Kidney (tissue), 22 donors: ENCODE measurements at places on chromosomes 2 and 18. TPM values are rescaled to one million over a fixed set of nuclear protein-coding genes. Genes with fewer than 3 reads are reported as not detected.
A peak's percentile ranks its signal among the peaks of the same experiment; 100 is the strongest.

GRCh38 chr2:132518302-132518701, 101.7 kb downstream of the GPR39 start:
- no peak for DNase-seq

- no peak for DNase-seq
Measured at GRCh38 chr2:8544171-8544785, 137.6 kb upstream of the ID2 start.

- no peak for DNase-seq
Measured at GRCh38 chr18:46261799-46262198, 157.6 kb downstream of the HAUS1 start.

DNA sequence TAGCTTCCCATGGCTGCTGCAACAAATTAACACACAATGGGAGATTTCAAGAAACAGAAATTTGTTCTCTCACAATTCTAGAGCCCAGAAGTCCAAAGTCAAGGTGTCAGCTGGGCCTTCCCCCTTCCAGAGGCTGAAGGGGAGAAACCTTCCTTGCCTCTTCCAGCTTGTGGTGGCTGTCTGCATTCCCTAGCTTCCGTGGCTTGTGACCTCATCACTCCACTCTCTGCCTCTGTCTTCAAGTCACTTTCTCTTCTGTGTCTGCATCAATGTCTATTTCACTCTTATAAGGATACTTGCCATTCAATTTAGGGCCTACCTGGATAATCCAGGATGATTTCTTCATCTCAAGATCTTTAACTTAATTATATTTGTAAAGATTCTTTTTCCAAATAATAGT, 16.8 kb upstream of the SRBD1 start:
- DNase-seq: no peak

DNA sequence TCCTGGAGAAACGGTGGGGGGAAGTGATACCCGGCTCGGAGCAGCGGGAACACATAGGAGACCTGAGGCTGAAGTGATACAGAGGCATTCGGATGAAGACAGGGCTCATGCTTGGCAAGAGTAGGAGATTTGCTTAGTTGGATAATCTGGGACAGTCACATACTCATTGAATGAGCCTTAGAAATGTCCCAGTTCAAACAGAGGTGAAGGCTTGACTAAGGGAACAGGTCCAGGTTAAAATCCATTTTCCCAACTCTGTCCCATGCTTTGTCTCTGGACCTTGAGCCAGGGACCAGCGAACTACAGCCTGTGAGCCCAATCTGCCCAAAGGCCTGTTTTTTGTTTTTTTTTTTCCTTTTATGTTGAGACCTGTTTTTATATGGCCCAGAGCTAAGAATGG, 1.3 kb downstream of the UGT1A6 start:
- DNase-seq: no peak

DNA sequence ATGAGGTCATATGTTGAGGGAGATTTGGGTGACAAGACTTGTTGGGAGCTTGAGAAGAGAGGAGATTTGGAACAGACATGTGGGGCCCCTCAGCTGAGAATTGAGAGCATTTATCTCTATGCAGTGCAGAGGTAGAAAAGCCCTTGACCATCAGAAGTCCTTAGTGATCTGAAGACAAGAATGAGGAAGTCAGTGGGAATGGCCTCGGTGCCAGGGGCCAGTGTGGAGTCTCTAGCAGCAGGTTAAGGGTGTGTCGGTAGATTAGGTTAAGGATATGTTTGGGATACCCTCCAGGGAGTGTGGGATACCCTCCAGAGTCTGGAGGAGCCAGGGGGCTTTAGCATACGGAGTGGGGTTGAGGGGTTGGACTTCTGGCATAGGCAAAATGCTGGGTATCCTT, 41.6 kb downstream of the FBXO48 start:
- DNase-seq: no peak

DNA sequence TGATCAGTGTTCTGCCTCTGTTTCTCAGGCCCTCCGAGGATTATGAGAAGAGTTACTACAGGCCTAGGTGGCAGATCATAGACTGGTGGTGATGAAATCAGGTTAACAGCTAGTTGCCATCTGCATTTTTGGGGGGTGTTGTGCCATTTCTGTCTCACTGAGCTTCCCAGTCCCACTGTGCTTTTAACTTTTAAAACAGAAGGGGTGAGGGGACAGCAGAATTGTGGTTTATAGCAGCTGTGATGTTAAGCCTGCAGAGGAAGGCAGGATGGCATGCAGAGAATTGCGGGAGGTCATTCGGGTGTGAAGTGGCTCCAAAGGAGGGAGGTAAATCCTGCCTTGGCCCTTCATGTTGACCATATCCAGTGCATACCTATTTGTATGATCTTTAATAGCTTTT, 5.0 kb downstream of the CAB39 start:
- peak; percentile 76 for DNase-seq

GRCh38 chr2:86671337-86671981, 47.8 kb upstream of the RNF103 start:
- no peak for DNase-seq

- DNase-seq: no peak
Measured at GRCh38 chr2:235606004-235606715, 112.3 kb downstream of the AGAP1 start.

- no peak for DNase-seq
Measured at GRCh38 chr2:216039918-216040317, 26.6 kb upstream of the MREG start.

GRCh38 chr2:171824086-171824485, 70.0 kb downstream of the SLC25A12 start:
- no peak for DNase-seq

DNA sequence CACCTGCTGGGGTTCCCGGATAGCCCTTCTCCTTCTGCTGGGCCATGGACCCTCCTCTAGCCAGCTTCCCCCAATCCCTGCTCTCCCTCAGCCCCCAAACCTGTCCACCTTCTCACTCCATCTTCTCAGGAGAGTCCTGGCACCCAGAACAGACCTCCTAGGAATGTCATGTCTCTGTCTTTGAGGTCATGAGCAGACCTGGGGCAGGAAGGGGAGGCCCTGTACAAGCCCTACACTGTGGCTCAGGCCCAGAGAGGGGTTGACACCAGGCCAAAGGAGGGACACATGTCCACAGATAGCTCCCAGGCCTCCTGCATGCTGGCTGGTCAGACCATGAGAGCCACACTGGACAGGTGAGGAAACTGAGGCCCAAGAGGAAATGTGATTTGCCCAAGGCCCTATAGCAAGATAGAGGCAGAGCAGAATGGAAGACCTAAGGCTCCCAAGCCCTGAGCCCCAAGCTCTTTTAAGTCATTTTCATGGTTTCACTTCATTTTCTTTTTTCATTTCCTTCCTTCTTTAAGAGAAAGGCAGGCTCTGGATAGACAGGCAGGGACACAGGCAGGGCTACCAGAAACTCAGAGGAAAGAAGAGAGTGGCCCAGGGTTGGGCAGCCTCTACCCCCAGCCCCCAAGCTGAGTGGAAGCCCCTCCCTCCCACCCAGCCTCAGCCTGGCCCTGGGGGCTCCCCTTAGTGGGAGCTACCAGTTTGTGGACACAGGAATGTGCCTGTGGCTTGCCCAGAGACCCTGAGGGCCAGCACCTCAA, 159.7 kb downstream of the SMAD7 start:
- peak; percentile 7 for DNase-seq

- no peak for DNase-seq
Measured at GRCh38 chr18:63664571-63664970, 2.9 kb upstream of the SERPINB3 start.

- peak; percentile 80 for DNase-seq
Measured at GRCh38 chr2:176165370-176166050, 8.4 kb downstream of the HOXD3 start.

DNA sequence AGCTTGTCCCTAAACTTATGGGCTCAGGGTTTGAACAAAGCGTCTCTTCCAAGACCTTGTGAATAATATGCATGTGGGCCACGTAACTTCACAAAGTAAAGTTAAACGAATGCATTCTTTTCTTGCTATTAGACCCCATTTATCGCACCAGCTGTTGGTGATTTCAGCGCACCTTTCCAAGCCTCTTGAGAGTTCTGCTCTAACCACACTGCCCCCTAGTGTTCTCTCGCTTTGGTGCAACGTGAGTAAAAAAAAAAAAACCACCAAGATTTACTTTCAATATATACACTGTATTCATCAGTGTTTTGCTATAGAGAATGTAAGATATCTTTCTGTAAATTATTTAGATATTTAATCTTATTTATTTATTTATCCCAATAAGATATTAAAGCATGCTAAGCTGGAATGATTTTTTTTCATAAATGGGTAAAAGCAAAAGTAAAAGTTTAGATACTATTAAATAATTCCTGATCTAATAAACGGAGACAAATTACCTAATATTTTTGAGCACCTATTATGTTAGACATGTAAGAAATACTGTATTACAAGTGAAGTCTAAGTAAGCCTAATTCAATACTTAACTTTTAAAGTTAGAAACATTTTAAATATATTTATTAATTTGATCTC, 459.5 kb downstream of the DLGAP1 start:
- peak; percentile 58 for DNase-seq

- DNase-seq: no peak
Measured at GRCh38 chr2:239014458-239015217, 166.8 kb downstream of the TWIST2 start.

- DNase-seq: no peak
Measured at GRCh38 chr2:39615675-39616074, 50.0 kb upstream of the TMEM178A start.

DNA sequence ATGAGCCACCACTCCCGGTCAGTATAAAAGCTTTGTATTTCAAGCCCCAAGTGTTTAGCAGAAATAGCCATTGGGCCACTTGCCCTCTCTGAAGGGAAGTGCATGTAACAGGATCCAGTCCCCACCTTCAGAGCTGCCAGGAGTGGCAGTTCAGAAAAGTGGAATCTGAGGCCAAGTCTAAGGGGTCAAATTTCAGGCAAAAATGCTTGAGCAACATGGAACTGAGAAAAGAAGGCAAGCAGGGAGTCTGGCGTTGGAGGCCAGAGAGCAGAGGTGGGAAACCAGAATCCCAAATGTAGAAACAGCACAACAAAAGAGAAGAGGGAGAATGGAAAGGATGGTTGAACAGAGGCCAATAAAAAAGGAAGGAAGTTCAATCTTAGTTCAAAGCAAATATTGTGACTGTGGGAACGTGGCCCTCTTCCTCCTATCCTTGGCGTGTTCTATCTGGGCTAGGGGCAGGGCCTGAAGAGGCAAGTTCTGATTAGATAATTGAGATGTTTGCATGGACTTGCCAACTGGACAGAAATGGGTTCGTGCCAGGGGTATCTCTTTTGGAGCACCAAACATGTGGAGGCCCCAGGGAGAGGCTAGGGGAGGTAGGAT, 102.2 kb downstream of the AP1S3 start:
- DNase-seq: no peak

DNA sequence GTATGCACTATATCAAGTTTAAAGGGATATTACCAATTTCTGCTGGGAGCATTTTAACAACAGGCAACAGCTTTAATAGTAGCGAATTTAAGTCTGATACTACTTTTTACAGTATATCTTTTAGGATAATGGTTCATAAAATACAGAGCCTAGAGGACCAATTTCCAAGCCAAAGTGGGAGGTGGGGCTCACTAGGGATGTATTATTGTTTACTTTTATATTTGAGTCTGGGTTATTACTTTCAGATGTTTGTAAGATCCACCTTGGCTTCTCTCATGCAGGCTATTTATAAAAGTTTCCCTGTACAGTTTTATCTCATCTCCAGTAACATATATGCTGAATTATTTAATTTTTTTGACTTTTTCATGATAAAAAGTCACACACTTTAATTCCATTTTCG, 242.0 kb downstream of the CMPK2 start:
- no peak for DNase-seq

DNA sequence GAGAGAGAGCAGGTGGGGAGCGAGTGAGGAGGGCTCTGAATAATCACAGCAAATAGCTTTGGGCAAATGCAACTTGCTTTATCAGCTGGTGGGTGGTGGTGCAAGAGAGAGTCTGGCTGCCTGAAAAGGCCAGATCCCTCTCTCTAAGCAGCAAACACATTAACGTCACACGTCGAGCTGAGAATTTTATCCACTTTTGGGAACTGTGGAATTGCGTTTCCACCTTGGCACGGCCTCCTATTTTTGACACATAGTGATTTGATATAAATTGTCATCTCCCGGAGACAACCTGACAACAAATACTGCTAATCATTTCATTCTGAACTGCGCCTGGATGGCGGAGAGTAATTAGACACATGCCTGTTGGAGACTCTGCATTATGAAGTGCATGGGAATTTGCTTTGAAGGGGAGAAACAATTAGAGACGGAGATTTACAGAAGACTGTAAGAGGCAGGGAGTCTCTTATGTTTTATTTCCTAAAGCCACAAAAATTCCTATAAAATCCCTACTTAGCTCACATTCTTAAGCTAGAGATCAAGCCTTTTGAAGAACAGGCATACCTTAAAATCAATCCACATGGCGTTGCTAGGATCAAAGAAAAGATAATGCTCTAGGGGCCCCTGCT, 634.1 kb downstream of the TDRD15 start:
- DNase-seq: no peak

GRCh38 chr2:47782381-47782670, 619 bp upstream of the MSH6 start:
- no peak for DNase-seq

DNA sequence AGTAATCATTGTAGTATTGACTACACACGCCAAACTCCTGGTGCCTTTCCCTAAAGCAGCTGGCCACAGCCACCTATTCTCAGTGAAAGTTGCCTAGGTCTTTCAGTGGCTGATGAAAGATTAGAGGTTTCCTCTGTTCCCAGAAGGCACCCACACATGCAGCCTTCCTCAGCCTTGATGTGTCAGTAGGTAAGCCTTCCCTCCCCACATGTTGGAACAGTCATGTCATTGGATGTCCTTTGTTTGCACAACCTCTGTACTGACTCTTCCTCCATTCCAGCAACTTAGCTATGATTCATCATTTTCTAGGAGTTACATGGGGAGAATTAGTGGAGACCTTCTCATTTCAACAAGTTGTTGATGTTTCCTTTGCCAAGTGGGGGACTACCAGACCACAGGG, 630.8 kb upstream of the SLC39A10 start:
- DNase-seq: no peak

DNA sequence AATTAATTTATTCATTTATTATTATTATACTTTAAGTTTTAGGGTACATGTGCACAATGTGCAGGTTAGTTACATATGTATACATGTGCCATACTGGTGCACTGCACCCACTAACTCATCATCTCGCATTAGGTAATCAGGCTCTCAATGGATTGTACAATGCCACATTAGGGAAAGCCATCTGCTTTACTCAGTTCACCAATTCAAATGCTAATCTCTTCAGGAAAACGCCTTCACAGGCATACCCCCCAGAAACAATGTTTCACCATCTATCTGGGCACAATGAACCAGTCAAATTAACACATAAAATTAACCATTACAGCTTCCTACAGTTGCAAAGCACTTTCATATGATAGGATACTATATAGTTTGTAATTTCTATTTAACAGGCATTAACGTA, 84.8 kb upstream of the DNAJC10 start:
- DNase-seq: no peak

GRCh38 chr18:3526421-3527354, 76.7 kb downstream of the TGIF1 start:
- DNase-seq: peak; percentile 84

- no peak for DNase-seq
Measured at GRCh38 chr18:21857871-21858270, 117.3 kb downstream of the MIB1 start.

Gene RAMP1
- polyA plus RNA-seq: 17.3 TPM

Gene SOCS6
- 5.1 TPM for polyA plus RNA-seq

Gene KRTCAP3
- 17.2 TPM for polyA plus RNA-seq

Gene PLCD4
- 30.4 TPM for polyA plus RNA-seq

Gene CRYBA2
- not detected for polyA plus RNA-seq

Gene STPG4
- polyA plus RNA-seq: not detected

Gene FAM161A
- polyA plus RNA-seq: 1.5 TPM

Gene BCL2
- polyA plus RNA-seq: 6.0 TPM

Gene INO80D
- polyA plus RNA-seq: 1.7 TPM

Gene PRKAG3
- polyA plus RNA-seq: not detected

Gene EFR3B
- polyA plus RNA-seq: 0.39 TPM

Gene ANKRD62
- not detected for polyA plus RNA-seq
